ENCODE measurements at places on chromosomes 1 and 21.
A peak's percentile ranks its signal among the peaks of the same experiment; 100 is the strongest.

GRCh38 chr1:21341022-21341421, 50.8 kb upstream of the ECE1 start:
- DNase-seq = no peak

- DNase-seq = no peak
Observed at GRCh38 chr1:96367791-96368190, 353.8 kb upstream of the PTBP2 start.

DNA sequence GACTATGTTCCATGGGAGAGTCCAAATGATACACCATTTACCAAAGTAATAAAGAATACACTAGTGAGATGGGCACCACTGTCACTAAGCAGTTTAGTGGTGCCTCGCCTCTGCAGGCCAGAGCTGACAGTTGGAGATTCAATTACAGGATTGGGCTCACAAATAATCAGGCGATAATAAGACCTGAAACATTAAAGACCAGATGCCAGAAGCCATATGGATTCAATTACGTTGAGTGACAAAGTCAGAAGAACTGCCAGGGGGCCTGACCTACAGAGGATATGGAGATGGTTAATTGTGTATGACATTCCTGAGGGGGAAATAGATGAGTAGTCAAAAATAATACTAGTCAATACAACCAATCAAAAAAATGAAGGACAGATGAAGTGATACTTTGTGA, 65.2 kb upstream of the ST6GALNAC5 start:
- no peak for DNase-seq

- peak; percentile 63 for DNase-seq
Observed at GRCh38 chr1:109509176-109510134, at the start of gene AMIGO1. Gene AMIGO1, minus strand, starts transcription at chr1:109509727. Its CDS starts 815 bp downstream, at chr1:109508912.

DNA sequence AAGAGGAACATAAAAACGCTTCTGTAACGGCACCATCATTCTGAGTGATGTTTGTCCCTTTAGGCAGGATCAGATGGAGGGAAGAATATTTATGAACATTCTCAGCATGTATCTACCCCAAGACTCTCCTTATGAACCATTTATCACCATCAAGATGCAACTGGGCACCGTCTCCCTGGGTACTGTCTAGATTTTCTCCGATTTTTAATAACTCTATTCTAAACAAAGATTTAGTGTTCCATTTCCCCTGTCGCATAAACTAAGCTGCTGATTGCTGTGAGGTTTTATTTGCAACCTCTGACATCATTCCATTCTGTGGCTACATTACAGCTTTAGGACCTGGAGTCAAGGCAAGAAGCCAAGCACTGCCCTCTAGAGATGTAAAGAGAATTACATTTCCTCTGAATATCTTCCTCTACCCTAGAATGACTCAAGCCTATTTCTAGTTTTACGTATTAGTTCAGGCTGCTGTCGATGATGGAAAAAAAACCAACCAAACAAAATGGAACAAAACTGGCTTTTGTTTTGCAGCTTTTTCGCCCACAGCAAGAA, 130.1 kb upstream of the MAP1LC3C start:
- DNase-seq = no peak

DNA sequence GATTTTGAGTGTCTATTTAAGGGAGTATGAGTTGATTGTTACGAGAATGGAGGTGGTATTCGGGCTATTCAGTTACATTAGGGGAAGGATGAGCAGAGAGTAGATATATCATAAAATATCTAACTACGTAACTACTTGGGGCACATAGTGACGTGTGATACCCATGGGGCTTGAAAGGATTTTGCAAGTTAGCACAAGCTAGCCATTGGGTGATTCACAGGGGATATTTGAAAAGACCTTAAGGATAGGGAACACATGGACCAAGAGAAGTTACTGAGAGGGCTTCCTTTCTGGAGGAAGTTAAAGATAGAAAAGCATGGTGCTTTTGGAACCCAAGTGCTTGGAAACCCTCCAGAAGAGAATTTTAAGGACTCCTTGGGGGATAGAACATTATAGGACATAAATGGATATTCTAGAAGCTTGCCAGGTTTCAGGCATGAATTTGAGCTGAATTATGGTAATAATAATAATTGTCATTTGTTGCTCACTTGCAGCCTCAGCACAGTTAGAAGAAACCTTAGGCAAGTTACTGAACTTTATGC, 5.4 kb downstream of the DISP1 start:
- DNase-seq = no peak

GRCh38 chr1:225848030-225848955, 33.9 kb downstream of the TMEM63A start:
- peak; percentile 29 for DNase-seq

DNA sequence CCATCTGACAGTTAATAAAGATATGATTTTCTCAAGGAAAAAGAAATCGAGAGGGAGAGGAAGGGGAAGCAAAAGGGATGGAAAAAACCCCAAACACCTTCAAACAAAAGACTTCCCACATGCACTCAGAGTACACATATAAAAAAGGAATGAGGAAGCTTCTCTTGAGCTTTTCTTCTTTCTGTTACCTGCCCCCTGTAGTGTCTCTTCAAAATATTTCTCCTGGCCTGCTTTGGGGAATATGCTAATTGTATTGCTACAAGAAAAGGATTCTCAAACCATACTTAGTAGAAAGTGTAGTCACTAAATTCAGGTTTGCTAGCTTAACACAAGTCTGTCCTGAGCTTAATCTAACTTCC, 58.7 kb downstream of the KIF14 start:
- no peak for DNase-seq

GRCh38 chr1:100612540-100612939, 74.6 kb downstream of the GPR88 start:
- no peak for DNase-seq

- no peak for DNase-seq
Observed at GRCh38 chr1:199460933-199461332, 566.6 kb upstream of the NR5A2 start.

GRCh38 chr1:1167841-1168450, 5.7 kb upstream of the TTLL10 start:
- DNase-seq = no peak

GRCh38 chr1:81654147-81654546, 146.6 kb upstream of the ADGRL2 start:
- no peak for DNase-seq

DNA sequence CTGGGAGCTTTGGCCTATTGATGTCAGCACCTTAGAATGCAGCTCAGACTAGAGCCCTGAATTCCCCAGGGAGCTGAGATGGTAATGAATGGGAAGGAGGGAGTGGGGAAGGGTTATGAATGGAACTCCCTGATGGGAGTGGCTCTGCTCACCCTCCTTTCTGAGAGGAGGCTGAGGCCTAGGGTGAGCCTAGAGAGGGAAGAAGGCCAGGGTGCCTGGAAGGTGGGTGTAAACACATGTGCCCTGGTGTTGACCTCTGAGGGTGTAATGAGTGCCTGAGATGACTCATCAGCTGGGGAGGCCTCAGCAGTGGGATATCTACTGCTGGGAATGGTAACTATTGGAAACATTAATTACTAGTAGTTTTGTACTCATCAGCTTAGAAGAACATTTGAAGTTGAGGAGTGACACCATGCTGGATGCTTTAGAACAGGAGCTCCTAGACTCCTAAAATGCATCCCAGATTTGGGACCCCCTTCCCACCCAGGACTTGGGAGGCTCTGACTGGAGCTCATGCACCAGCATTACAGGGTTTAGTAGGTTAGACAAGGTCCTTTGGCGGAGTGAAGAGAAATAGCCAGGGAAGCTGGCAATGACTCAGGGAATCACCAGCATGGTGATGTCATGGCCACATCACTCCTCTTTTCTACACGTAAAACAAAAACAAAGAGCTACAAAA, 16.0 kb upstream of the PIGV start:
- no peak for DNase-seq

DNA sequence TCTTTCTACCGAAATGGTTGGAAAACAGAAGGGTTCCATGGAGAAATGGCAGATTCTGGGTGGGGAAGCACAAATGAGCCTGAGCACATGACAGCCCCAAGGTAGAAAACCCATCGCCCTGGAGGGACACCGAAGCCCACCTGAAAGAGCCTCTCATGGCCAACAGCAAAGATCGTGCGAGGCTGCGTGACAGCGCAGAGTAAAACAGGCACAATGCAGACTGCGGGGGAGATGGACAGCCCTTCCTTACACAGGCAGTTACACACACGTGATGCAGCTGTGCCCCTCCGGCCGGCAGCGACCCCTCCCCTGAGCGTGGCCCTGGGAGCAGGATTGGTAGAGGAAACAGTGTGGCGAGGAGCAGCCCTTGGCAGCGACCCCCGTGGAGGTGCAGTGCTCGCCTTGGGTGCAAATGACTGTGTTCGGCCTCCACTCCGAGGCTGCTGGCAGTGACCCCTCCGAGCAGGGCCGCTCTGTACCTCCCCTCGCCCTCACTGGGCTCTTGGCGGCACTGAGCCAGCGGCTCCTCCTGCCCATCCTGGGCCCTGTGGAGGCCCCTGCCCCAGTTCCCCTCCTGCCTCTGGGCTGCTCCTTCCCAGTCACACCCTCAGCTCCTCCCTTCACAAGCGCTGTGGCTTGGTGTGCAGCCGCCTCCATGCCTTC, 120.9 kb upstream of the COL6A1 start:
- no peak for DNase-seq
